Stimulated activated CD4-positive, alpha-beta T cell treated with anti-CD3 and anti-CD28 coated beads, Interleukin-1b, Interleukin-23, amount 100 ng/mL, for 1 hour (primary cell): ENCODE measurements at places on chromosomes 2 and 18.

GRCh38 chr2:168622559-168622958 is 166.5 kb downstream of the CERS6 start:
- no peak for DNase-seq

GRCh38 chr2:20781656-20782265 is 41.1 kb downstream of the LDAH start:
- DNase-seq, result no peak

- DNase-seq, result no peak
Measured at GRCh38 chr18:37249895-37250618, 315.5 kb downstream of the CELF4 start.

- DNase-seq, result no peak
Measured at GRCh38 chr2:158723921-158724802, 71.0 kb upstream of the DAPL1 start.
